ENCODE measurements at places on chromosomes 1 and 21.
A peak's percentile ranks its signal among the peaks of the same experiment; 100 is the strongest.

- no peak for DNase-seq
Measured at GRCh38 chr1:95230768-95231191, 3.2 kb upstream of the RWDD3 start.

- no peak for DNase-seq
Measured at GRCh38 chr1:32289256-32289655, 2.6 kb upstream of the HDAC1 start.

GRCh38 chr1:26799479-26800142 lies 11.9 kb downstream of the PIGV start:
- peak; percentile 45 for DNase-seq

GRCh38 chr1:156505679-156506298 lies 5.2 kb upstream of the MEF2D start:
- no peak for DNase-seq

DNA sequence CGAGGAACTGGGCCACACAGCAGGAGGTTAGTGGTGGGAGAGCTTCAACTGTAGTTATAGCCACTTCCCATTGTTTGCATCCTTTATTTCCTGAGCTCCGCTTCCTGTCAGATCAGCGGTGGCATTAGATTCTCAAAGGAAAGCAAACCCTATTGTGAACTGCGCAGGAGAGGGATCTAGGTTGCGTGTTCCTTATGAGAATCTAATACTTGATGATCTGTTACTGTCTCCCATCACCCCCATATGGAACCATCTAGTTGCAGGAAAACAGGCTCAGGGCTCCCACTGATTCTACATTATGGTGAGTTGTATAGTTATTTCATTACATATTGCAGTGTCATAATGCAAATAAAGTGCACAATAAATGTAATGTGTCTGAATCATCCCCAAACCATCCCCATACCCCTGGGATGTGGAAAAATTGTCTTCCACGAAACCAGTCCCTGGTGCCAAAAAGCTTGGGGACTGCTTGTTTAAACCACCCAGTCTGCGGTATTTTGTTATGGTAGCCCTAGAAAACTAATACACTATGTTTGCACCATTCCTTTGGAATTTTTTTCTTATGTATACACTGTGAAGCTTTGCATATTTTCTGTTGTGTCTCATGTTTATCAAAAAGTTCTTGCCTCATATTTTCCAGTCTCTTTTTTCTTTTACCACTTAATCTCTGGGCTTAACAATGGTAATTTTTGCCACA lies 136.6 kb upstream of the IVNS1ABP start:
- no peak for DNase-seq

- no peak for DNase-seq
Measured at GRCh38 chr1:27394282-27394658, 1.8 kb downstream of the GPR3 start.

GRCh38 chr1:27113861-27114260 lies 41.1 kb downstream of the SLC9A1 start:
- peak; percentile 35 for DNase-seq

GRCh38 chr1:180612632-180613031 lies 19.2 kb upstream of the XPR1 start:
- no peak for DNase-seq

DNA sequence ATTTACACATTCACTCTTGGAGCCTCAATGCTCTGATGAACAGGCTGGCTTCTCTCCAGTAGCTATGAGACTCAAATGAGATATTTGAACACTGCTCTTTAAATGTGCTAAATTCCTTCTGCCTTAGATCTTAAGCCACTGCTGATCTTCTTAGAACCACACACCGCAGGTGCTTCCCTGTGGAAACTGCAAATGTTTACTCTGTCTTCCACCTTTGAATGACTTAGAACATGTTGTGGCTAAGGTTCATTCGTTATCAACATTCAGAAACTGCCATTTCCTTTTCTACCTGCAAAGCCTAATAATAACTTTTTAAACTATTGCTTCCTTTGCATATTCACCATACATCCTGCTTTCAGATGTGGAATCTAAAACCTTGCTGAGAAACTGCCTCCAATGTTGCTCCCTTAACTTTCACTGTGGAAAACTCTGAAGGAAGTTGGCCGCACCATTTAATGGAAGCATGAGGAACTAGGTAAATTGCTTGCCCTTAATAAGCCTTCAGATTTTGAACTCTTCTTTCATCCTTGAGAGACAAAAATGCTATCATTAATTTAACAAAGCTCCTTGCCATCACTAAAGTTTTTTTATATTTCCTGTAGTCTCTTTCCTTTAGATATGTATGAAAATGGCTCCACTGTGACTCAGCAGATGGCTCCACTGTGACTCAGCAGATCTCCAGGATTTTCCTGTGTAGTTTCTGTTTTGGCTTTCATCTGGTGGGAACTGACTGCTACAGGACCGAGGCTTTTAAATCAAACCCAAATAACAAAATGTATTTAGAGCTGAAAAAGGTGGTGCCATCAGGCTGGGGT lies 143.8 kb downstream of the TNFSF18 start:
- no peak for DNase-seq

DNA sequence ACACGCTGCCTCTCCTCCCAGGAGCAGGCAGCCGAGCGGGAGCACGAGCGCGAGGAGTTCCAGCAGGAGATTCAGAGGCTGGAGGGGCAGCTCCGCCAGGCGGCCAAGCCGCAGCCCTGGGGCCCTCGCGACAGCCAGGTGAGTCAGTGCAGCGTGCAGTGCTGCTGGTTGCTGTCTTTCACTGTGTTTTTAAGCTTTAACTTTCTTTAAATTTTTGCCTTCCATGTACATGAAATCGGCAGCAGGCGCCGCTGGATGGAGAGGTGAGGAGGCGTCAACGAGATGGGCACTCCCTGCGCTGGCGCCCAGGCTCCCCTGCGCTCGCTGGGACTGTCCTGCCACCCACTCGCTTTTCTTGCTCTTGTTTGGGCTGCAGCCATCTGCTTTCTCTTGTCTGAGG lies 60.7 kb upstream of the DIP2A start:
- no peak for DNase-seq

- DNase-seq = no peak
Measured at GRCh38 chr1:76577525-76578185, 289.6 kb upstream of the ST6GALNAC5 start.

- no peak for DNase-seq
Measured at GRCh38 chr1:183933528-183934179, 103.9 kb downstream of the COLGALT2 start.

- no peak for DNase-seq
Measured at GRCh38 chr1:168285521-168285790, 4.8 kb downstream of the TBX19 start.

GRCh38 chr1:186220067-186220466 lies 155.0 kb downstream of the TPR start:
- no peak for DNase-seq

- DNase-seq = no peak
Measured at GRCh38 chr1:86416343-86416742, 7.6 kb upstream of the CLCA2 start.

GRCh38 chr1:51442198-51442597 lies 76.9 kb downstream of the EPS15 start:
- no peak for DNase-seq

DNA sequence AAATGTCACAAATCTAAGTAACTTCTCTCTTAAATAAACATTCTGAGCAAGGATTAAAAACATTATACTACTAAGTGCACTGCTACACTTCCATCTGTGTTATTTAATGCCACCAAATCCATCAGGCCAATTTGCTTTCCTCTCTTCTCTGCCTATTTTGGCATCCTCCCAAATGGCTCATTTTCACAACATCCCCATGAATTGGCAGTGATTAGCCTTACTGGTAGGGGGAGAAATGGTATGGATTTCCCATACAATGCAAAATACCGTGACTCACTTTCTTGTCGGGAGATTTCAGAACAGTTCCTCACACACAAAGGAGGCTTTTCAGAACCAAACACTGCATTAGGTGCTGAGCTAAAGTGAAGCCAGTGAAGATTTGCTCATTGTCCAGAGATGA lies 195.7 kb downstream of the MIS18A start:
- DNase-seq = no peak

- no peak for DNase-seq
Measured at GRCh38 chr1:96409087-96409486, 312.5 kb upstream of the PTBP2 start.

DNA sequence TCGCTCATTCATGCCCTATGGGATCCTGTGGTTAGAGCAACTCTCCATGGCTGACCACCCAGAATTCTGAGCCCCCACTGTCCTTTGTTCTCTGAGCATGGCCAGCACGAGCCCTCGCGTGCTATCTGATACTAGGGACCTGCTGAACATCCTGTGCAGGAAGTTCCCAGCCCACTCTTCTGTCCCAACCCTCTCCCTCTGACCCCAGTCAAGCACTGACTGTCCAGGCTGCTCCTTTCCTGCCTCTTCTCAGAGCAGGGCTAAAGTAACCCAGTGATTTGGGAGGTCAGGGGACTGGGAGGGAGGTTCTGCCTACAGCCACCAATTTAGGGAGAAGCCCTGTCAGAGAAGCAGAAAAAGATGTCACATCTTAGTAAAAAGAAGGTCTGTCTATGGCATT lies 21.2 kb downstream of the CYP4B1 start:
- DNase-seq = no peak

- no peak for DNase-seq
Measured at GRCh38 chr1:158942490-158942889, 11.1 kb downstream of the PYHIN1 start.

GRCh38 chr1:9241891-9242290 lies 7.3 kb downstream of the H6PD start:
- no peak for DNase-seq

GRCh38 chr21:28431022-28431421 lies 561.7 kb downstream of the LTN1 start:
- no peak for DNase-seq

- no peak for DNase-seq
Measured at GRCh38 chr1:247517795-247518612, 18.2 kb downstream of the OR2C3 start.

DNA sequence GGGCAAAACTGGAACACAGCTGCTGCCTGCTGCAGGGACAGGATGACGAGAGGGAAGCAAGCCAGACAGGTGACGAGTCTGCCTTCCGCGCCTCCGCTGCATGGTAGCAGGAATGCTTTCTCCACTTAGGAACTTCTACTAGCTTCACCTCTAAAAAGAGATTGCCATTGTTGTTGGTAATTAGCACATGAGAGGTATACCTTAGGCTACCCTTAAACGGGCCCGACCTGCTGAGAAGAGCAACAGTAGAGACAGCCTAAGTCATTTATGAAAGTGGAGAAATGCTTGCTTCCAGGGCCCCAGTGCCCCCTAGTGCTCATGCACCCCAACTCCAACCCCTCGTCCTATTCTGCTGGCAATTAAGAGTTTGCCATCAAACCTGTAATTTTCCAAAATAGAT lies 96.9 kb upstream of the AKT3 start:
- peak; percentile 33 for DNase-seq

- no peak for DNase-seq
Measured at GRCh38 chr1:2389644-2390043, 1.7 kb downstream of the MORN1 start.

DNA sequence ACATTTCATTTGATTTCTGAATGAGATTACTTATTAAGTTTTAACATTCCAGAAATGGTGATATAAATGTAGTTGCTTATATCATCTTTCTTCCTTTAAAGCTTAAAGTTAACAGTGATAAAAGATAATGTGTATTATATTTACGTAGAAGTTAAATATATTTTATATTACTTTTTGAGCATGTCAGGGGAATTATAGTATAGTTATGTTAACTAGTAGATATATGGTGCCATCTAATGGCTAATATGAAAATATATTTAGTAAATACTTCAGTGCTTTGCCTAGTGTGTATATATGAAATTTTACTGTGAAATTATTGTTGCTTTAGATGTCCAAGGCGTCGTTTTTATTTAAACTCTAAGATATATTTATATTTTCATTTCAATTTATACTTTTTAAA lies 51.5 kb downstream of the SYT14 start:
- DNase-seq = no peak

DNA sequence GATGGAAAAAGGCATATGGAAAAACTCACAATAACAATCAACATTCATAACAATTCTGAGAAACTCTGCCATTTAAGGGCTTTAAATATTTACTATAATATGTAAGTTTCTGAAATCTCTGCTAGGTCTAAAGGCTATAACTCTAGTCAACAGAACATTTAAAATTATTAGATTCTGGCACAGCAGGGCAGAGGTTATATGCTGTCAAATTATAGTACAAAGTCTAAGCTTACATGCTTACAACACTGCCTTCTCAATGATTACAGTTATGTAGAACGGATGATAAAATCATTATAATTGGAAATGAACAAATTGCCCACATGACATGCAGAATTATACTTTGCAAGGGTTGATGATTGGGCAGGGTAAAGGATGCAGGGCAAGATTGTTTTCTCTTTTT lies 97.7 kb downstream of the PIGK start:
- no peak for DNase-seq

DNA sequence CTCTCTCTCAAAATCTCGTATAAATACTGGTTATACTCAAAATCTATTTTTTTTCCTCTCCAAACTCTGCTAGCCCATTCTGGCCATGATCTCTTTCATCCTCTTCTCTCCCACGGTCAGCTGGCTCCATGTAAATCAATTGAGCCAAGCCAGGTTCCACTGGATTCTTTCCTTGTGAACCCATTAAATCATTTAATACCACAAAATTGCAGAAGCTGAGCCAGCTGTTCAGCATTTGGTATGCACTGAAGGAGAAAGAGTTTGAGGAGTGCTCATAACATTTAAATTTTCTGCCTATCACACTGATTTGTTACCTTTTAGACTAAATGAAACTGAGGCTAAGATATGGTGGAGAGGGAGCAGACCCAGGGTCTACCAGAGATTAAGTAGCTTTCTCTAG lies 29.1 kb upstream of the TADA1 start:
- no peak for DNase-seq

DNA sequence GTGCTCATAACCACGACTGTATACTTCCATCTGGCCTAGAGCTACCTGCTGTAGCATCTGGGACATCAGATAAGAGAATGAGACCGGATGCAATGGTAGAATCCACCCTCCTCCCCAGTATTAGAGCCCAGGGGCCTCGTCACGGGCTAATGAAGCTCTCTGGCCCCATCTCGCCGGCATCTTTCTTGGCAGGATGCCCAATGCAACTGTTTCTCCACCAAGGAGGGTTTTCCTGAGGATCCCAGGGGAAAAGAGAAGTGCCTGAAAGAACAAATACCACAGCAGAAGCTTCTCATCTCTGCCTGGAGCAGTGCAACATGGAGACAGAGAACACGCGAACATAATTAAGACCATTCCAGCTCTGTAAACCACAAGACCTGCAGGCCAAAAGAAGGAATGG lies 80.0 kb downstream of the VWA5B1 start:
- DNase-seq = no peak

GRCh38 chr1:6205849-6206519 lies at the start of gene RNF207:
TSS of gene RNF207 (plus strand) at chr1:6206119. CDS start at chr1:6206536, 417 bp downstream.
- DNase-seq = peak; percentile 73

DNA sequence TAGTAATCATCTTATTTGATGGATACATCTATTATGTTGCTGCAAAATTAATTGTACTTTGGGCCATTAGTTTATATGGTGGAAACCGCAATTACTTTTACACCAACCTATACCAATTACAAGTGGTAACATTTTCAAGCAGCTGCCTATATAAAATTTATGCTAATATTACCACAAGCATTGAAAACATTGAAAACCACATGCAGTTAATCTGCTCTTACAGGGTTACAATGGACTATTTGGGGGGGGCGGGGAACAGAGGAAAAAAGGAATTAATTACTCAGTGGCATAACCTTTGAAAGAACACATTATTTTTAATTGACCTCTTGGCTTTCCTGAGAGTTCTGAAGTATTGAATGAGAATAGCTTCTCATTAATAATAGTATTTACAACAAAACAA lies 1793.2 kb downstream of the NCAM2 start:
- no peak for DNase-seq

GRCh38 chr1:214076708-214077065 lies 88.9 kb downstream of the PROX1 start:
- DNase-seq = no peak

Data from stimulated activated naive CD8-positive, alpha-beta T cell treated with anti-CD3 and anti-CD28 coated beads, Interleukin-15, Interleukin-2, amounts not matched to agents 100 U/mL and 50 U/mL, for 24 hours (primary cell).